Activated CD4-positive, CD25-positive, alpha-beta regulatory T cell treated with anti-CD3 and anti-CD28 coated beads, Interleukin-2, amount 50 U/mL, for 24 hours (primary cell): ENCODE measurements at places on chromosomes 1 and 21.
A peak's percentile ranks its signal among the peaks of the same experiment; 100 is the strongest.

DNA sequence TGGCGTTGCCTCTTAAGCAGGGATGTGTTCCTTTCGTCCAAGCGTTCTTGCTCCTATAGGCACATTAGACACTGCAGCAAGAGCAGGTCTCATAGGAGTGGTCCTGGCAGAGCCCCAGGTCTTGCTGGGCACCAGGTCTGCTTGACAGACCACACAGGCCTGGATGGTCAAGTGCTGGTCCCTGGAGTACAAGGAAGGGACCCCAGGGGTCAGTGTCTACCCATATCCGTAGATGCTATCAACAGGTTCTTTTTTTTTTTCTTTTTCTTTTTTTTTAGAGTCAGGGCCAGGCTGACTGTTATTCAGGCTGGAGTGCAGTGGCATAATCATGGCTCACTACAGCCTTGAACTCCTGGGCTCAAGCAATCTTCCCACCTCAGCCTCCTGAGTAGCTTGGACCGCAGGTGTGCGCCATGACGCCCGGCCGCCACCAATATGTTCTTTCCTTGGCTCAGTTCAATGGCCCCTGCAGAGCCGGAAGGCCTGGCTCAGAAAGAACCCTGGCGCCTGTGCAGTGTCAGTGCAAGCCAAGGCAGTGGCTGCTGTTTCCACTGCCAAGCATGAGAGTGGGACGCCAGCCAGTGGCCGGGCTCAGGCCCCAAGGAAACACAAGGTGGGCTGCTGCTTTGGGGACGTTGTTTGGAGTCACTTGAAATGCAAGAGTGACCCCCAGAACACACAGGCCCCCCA is 10.0 kb upstream of the TNFRSF8 start:
- no peak for ATAC-seq

DNA sequence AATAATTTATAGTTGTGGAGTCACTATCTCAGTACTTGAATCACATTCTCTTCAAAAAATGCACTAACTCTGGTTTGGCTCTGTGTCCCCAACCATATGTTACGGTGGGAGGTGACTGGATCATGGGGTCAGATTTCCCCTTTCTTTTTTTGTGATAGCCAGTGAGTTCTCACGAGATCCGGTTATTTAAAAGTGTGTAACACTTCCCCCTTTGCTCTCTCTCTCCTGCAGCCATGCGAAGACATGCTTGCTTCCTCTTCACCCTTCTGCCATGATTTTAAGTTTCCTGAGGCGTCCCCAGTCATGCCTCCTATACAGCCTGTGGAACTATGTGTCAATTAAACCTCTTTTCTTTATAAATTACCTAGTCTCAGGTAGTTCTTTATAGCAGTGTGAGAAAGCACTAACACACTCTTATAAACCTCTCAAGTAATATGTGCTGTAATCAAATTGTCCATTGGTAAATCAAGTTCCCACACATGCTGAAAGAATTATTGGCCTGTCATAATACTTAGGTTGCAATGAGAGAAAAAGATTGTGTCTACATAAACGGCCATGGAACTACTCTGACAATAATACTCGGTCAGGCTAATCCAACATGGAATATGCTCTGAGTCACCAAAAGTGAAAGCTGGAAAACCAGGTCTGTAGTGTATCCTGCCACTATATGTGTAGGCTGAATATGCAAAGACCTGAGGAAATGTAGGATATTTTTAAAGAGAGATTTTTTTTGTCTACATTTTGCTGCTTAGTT is 107.5 kb downstream of the SLC44A5 start:
- ATAC-seq = no peak

- ATAC-seq = peak; percentile 52
Observed at GRCh38 chr1:156926175-156926574, 5.7 kb downstream of the LRRC71 start.

- ATAC-seq = no peak
Observed at GRCh38 chr1:10738061-10739058, 58.1 kb downstream of the CASZ1 start.

GRCh38 chr1:117250061-117250606 is 39.4 kb upstream of the VTCN1 start:
- ATAC-seq = no peak

DNA sequence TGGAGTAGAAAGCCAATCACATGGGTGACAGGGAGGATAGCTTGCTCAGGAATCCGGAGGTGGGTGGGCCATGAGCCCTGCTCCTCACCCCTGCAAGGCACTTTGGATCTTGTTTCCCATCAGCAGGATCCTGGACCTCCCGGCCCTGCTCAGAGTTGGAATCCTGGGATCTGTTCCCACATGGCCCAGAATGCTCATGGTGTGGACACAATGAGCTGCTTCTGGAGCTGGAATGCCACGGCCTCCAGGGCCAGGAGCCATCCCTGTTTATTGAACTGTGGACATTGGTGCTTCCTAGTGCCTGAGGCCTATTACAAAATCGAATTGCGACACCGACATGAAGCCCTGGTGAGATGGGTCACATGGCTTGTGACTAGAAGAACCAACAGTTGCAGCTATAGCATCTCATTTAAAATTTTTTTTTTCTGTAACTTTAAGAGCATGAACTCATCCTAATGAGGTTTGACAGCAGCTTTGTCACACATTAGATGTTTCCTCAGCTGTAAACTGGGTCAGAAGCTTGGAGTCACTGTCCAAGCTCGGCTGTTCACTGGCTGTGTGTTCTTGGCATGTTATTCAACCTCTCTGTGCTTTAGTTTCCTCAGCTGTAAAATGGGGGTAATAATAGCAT is 40.4 kb upstream of the GOLT1A start:
- ATAC-seq = no peak

- no peak for ATAC-seq
Observed at GRCh38 chr1:11150326-11150725, 38.8 kb upstream of the ANGPTL7 start.

DNA sequence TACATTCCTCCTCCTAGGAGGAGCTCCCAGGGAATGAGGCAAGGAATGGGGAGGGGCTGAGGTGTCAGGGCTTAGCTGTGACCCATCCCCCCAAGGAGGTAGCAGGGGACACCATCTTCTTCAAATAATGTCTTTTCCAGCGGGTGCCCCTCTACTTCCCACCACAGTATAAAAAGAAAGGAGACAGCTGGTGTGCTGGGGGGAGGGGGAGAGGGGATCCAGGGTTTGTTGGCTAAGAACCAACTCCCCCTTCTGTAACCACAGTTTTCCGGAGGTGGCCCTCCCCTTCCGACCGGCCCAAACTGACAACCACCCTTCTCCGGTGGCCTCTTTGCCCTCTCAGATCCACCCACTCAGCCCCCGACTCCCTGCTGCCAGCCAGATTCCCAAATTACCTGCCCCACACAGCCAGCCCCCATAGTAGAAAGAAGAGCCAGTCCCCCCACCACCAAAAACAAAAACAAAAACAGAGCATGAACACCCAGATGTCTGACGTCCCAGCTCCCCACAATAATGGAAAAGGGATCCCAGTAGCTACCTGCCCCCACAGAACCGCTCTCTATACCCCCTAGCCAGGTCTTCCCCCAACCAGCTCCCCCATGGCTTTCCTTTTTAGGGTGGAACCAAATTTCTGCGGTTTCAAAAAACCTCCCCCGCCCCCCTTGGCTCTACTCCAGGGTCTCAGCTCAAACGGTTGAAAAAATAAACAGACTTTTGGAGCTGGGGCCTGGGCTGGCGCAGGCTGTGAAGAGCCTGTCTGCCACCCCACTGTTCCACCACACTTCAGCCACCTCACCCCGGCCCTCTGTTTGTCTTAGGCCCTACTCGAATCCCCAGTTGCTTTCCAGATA is 2.1 kb downstream of the ARHGEF2 start:
- ATAC-seq = no peak

GRCh38 chr1:201889090-201889968 is 631 bp downstream of the SHISA4 start:
- ATAC-seq = no peak

- ATAC-seq = peak; percentile 98
Observed at GRCh38 chr1:201191653-201192260, 1.1 kb downstream of the IGFN1 start.

- ATAC-seq = no peak
Observed at GRCh38 chr1:76463278-76463677, 388.7 kb downstream of the ST6GALNAC3 start.

GRCh38 chr1:182850319-182850718 is 11.2 kb downstream of the DHX9 start:
- ATAC-seq = no peak

DNA sequence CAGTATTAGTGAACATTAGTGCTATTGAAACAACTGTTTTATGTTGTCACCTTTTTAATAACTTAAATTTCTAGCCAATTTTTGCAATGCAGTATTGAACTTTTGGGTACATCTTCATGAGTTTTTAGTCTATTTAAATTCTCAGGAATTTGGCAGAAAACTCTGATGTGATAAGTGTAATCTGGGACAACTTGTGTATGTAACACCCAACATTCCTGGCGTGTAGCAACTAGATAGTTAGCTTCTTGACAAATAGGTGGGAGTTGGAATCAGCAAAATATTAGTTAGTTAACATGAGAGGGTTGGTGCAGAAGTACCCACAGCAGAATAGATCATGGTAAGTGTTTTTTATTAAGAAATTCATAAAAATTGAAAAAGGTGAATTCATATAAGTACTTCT is 111.6 kb downstream of the ITSN1 start:
- no peak for ATAC-seq

DNA sequence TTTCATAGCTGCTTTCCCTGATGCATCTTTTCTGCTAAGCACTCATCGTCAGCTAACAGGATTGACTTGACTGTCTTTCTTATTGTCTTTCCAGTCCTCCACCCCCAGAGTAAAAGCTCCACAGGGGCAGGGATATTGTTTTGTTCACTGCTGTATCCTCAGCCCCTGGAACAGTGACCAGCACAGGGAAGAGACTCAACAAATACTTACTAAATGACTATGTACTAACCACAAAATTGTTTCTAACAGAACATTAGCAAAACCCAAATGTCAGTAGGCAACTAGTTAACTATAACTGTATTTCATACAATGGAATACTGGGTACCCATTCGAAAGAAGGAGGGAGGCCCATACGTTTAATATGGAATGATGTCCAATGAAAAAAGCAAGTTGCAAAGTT is 53.0 kb downstream of the BCAR3 start:
- no peak for ATAC-seq

GRCh38 chr1:226728448-226728847 is 10.6 kb downstream of the ITPKB start:
- no peak for ATAC-seq

DNA sequence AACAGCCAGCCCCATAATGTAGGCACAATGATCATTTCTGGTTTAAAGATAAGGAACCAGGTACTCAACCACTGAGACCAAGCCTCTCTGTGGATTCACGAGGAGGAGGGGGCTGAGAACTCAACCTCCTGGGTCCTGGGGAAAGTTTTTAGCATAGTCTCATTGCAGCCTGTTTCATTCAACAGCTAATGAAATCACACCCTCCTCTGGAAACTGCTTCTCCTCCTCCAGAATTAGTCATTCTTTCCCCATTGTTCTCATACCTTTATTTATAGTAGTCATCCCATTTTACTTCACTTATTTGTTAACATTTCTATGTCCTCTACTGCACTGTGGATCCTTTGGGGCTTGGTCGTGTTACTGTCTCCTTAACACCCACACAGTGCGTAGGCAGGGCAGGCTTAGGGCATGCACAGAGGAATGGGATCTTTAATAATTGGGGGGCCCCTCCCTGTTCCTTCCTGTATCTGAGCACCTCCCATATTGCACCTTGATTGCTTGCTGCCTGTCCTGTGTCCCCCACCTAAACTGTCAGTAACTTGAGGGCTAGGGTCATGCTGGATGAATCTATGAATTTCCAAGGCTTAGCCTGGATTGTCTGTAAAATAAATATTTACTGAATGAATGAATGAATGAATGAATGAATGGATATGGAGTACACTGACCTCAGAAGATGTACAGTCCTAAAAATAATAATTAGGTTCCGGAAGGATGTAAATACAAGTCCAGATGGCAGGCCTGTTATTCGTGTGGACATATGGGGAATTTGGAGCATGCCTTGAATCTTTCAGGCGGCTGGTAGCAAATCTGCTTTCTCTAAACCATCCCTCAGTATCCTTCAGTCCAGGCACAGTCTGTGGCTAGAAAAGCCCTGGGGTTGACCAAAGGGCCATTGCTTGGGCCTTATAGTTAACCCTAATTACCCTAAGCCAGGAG is 153.8 kb upstream of the HMGB4 start:
- ATAC-seq = no peak

- no peak for ATAC-seq
Observed at GRCh38 chr1:28480308-28480707, 25.5 kb upstream of the RCC1 start.
